ENCODE measurements at places on chromosomes 1 and 21.

DNA sequence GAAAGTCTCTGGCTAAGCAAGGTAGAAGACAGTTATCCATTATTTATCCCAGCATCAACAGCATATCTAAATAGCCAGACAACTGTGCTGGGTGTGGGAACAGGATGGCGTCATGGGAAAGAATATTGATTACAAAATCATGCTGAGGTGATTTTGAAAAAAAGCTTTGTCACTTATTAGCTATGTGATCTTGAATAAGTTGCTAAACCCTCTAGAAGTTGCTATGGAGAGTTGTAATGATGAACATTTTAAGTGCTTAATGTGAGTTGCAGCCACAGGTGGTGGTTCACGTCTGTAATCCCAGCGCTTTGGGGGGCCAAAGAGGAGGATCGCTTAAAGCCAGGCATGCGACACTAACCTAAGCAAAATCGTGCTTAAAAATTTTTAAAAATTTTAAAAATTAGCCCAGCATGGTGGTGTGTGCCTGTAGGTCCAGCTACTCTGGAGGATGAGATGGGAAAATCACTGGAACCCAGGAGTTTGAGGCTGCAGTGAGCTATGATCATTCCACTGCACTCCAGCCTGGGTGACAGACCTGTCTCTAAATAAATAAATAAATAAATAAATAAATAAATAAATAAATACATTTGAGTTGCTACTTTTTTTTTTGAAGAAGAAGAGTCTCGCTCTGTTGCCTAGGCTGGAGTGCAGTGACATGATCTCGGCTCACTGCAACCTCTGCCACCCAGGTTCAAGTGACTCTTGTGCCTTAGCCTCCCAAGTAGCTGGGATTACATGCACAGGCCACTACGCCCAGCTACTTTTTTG lies 33.6 kb downstream of the WNT2B start:
- DNase-seq, result no peak

DNA sequence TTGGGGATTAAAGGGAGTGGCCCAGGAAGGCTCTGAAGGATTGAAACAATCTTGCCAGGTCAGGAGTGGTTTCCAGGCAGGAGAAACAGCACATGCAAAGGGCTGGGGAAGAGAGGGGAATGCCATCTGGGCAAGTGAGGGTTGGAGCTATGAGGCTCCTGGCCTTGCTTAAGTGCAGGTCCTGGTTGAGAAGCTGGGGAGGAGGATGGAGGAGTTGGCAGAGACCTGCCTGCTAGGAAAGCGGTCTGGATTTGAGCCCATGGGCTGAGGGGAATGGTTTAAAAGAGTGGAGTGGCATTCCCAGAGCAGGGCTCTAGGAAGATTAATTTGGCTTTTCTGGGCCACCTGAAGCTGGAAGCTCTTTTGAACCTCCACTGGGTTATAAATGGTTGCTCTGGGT lies 9.2 kb downstream of the IGSF21 start:
- DNase-seq, result no peak

DNA sequence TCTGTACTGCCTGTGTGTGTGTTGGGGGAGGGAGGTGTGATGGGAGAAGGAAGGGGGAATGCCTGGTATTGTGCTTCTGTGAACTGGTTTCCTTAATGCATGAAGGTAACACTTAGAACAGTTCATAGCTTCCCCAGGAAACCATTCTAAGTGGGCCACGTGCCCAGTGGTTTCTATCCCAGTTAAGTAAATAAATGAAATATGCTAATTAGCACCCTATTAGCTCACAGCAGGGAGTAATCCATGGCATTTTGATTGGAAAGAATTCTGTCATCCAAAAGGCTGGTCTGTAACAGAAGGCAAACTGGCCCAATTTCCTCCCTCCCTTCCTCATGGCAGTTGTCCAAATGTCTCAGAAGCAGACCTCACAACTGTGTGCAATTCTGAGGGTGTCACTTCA lies 199.3 kb downstream of the TTLL7 start:
- DNase-seq, result no peak

DNA sequence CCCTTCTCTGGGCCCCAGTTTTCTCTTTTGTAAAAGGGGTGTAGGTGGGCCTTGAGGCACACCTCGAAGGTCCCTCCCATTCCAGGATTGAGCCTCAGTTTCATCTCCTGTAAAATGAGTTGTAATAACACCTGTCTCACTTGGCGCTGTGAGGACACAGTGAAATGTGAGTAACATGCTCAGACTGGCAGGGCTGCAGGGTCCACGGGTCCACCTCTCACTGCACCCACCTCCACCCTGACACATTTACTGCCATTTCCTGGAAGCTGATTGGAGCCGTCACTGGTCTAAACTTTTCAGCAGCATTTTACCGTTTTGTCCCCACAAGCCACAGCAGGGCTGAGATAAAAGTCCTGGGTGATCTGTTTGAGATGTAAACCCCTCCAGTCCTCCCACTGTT lies 398.0 kb downstream of the PTPRU start:
- no peak for DNase-seq

GRCh38 chr1:21885236-21886037 lies 51.7 kb downstream of the HSPG2 start:
- no peak for DNase-seq
